ENCODE measurements at places on chromosomes 2 and 18.

DNA sequence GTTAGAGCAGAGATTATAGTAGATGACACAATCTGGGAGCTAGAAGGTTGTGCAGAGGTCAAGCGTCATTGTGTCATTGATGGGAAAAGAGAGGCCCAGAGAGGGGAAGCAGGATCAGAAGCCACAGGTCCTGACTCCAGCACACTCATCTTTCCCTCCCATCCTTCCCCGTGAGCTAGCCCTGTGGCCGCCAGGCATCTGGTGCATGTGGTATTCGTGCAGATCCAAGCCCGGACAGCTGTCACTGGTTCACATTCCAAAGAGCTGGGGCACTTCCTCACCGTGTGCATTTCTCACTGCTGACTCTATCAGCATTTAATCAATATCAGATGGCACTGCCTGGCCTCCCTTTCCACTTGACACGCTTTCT lies 94.1 kb upstream of the THOC1 start:
- DNase-seq: no peak

DNA sequence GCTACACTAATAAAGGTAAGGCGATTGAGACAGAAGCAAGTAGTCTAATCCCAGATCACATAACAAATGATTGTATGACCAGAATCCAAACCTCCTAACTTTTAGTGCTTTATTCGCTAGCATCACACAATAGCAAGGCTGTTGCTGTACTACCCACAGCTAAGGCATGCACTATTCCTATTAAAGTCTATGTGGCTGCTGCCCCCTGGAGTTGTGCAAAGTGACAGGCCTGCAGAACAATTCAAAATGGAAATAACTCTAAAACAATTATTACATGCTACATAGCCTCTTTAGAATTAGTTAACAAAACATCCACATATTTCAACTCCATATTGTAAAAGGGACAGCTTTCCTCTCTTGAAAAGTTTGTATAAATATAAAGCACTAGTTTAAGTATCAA lies 6.0 kb downstream of the ERBB4 start:
- no peak for DNase-seq

GRCh38 chr2:223724861-223725260 lies 112.5 kb downstream of the AP1S3 start:
- no peak for DNase-seq

DNA sequence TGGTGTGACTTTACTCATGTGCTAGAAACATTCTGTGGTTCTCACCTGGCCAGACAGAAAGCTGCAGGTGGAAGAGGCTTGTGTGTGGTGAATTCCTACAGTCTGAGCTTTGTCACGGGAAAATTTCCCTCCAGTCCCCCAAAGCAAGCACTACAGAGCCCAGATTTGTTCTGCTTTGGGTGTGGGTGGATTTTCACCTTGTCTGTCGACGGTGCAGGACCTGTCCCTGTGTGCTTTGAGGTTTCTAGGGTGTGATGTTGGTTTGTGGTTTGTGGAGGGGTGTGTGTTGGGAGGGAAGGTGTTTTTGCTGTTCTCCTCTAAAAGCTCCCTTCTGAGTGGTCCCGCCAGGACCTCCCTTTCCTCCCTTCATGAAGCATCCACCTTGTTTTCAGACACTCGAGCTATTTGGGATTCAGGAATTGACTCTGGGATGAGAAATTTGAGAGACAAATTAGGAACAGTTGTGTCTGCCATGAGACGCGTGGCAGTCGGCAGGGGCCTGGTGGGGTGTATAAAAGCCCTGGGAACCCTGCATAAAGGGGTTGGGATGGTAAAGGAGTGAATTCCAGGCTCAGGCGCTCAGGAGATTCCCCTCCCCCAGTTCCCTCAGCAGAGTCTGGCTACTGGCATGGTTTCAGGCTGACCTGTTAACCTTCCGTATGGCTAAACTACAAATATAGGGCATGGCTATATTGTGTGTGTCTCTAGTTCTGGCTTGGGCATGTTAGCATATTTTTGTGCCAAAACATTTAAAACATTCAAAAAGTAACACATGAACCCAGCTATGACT lies 65.5 kb downstream of the DGKD start:
- DNase-seq: peak; percentile 49

- DNase-seq: no peak
Observed at GRCh38 chr2:48515513-48515985, 14.4 kb upstream of the STON1 start.

DNA sequence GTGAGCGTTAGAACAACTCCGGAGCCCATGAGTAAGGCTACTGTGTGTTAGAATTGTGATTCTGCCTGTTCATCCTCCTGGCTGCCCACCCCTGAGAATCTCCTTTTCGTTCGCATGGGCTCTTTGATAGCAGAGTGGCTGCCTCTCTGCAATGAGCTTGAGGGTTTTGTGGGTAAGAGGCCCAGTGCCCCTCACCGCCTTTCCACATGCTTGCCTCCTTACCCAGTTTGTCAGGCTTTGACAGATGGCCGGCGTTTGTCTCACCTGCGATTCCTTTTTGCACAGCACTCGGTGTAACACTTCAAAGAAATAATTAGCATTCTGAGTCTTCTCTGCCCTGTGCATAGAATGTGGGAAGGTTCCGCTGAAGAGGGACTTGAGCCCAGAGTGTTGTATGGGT lies 138.0 kb downstream of the RHBDD1 start:
- DNase-seq: no peak

DNA sequence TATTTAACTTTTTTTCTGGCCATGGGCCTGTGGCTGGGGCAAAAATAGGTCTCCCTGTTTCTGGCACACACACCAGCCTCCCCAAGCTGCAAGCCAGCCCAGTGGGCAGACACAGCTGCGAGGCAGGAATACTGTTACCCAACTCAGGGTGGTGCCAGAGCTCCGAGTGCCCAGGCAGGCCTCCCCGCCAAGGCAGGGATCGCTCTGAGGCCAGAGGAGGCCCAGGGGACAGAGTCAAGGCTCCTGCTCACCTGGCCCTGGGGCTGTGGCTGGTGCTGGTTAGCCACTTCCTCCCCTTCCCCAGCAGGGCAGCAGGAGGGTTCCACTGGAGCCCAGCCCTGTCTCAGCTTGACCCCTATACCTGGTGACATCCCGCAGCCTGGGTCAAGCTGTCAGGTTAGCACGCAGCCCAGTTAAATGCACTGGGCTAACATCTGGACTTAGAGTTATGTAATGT lies 67.1 kb upstream of the EPAS1 start:
- DNase-seq: no peak

- DNase-seq: no peak
Observed at GRCh38 chr18:24827501-24827900, 367.1 kb downstream of the HRH4 start.
